ENCODE measurements at places on chromosomes 2 and 18.
A peak's percentile ranks its signal among the peaks of the same experiment; 100 is the strongest.

DNA sequence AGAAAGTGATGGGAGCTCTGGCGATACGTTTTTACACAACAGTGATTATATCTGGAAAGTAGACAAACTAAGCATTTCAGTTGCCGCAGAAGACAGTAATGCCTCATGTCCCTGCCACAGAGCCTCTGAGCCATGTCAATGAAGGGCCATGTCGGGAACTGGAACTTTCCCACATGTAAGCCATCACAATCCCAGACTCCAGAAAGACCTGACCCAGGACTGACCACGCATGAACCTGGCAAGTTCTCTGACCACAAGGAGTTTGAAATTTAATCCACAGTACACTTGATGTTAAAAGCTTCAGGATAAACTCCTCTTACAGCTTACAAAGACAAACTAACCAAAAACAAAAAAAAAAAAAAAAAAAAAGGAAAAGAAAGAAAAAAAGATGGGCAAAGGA is 267.3 kb downstream of the SLC8A1 start:
- DNase-seq, result no peak

GRCh38 chr2:220980966-220981675 is 591.0 kb downstream of the EPHA4 start:
- DNase-seq, result no peak

GRCh38 chr18:11851806-11852337 is 659 bp downstream of the CHMP1B start:
- peak; percentile 47 for DNase-seq

DNA sequence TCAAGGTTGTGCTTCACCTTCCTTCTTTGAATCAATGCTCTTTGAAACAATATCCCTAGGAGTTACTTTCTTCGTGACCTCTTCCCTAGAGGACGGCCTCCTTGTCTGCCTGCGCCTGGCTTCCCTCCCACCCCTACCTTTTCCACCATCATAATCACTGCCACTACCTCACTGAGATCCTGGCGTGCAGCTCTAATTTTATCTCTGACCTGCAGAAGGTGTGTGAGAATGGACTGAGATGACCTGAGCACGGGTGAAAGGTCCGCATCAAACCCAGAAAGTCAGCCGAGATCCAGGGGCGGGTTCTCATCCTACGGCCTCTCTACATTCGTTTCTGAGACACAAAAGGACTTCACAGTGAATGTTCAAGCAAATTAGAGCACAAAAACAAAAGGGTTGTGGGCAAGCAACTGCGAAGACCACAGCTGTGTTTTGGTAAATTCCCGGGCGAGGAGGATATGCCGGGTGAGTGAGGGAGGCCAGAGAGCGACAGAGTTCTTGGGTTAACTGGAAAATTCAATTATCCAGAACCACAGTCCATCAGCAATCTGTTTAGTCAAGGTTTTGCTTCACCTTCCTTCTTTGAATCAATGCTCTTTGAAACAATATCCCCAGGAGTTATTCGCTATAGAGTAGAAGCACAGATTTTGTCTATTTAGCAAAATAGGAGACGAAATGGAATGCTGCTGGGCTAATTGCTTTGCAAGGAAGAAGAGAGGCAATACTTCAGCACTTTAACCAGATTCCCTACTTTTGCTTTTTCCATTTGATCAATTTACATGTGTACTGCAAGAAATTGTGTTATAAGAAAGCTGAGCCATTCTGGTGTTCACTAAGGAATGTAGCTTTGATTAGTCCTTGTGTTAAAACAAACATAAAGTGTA is 212.6 kb downstream of the ACKR3 start:
- no peak for DNase-seq

- DNase-seq, result no peak
These were observed 602.9 kb downstream of the NYAP2 start for GRCh38 chr2:226002438-226002837.

DNA sequence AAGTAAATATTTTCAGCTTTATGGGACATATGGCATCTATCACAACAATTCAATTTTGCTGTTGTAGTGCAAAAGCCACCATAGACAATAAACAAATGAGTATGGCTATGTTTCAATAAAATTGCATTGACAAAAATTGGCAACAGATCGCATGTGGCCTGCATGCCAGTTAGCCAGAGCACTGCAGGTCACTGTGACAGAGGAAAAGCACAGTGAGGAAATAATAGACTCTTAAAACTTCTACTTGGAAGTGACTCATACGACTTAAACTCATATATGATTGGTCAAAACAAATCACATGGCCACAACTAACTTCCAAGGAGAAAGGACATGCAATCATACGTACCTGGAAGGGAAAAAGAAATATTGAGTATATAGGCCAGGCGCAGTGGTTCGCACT is 44.4 kb downstream of the EXOC6B start:
- no peak for DNase-seq

DNA sequence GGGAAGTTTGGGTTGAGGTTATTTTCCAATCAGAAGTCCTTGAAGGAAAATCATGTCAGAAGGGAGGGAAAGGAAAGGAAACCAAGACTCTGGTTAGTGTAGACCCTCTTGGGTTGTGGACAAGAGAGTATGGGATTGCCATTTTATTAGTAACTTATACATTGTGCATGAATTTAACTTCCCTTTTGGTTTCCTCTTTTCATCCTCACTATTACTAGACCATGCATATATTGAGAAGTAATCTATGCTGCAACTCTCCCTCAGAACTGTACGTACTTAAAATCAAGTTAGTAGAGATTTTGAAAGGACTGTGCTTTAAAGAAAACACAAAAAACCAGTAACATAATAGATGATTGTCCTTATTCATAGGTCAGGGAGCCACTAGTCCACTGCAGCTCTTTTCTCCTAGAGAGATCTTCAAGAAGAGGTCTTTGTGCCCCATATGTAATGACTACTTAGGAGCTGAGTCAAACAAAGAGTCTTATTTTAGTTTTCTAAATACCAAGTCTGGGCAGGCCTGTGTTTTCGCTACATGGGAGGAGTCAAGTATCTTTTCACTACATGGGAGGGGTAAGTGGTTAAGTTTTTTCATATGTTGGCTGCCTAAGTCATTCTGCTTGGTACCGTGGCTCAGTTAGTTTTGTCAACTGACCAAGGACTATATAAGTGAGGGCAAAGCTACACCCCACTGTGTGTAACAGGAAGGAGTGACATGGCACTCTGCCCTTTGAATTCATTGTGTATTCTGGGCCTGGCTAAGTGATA is 25.2 kb upstream of the FAM117B start:
- DNase-seq, result peak; percentile 56

DNA sequence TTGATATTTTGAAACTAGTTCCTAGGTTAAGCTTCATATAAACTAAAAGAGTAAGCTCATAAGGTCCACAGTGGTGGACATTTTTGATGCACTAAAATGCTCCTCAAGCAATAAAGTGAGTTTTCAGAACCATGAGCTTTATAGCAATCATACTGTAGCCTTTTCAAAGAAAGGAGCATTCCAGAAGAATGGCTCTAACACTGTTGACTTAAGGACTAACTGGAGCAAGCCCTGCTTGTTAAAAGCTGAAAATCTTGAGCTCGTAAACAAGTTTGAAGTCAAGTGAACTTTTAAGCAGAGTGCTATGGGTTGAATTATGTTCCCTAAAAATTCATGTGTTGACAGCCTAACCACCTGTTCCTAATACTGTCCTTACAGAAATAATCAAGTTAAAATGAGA is 38.0 kb downstream of the KYNU start:
- no peak for DNase-seq

GRCh38 chr2:230060672-230061293 is 7.9 kb downstream of the SLC16A14 start:
- no peak for DNase-seq

DNA sequence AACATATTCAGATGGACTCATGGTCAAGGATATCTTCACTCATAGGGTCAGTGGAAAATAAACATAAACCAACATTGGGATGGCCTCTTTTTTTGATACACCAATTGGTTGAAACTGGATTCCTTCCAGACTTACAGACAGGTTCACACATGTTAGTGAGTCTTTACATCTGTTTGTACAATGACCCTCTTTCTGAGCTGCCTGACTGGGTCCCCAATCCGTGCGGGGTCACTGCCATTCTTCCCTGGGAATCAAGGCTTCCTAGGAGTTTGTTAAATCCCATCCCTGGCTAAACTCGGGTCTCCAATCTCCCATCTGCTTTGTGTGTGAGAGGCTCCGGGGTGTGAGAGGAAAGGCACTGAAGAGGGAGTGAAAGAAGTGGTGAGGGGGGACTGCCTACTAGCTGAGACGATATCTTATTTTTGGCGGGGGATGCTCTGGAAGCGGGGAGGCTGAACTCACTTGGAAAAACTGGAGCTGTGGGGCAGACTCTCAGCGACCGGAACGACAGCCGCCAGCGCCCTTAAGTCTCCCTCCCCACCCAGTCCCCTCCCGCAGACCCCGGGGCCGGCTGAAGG is 487 bp downstream of the STARD6 start:
- no peak for DNase-seq

DNA sequence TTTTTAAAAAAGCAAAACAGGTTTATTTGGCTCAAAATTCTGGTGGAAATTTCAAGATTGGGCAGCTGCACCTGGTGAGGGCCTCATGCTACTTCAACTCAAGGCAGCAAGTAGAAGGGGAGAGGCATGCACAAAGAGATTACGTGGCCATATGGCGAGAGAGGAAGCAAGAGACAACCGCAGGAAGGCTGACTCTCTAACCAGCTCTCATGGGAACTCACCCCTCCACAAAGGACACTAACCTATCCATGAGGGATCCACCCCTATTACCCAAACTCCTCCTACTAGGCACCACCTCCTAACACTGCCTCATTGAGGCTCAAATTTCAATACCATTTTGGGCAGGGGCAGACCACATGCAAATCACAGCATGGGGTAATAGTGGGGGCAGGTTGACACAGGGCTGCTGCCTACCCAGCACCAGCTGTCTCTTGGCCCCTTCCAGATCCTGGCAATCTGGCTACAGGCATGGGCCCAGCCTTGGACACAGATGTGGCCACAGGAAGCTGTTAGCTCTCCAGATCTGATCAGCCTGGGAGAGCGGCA is 2.0 kb upstream of the CAPN10 start:
- DNase-seq, result peak; percentile 82

- DNase-seq, result no peak
These were observed 206.7 kb downstream of the SH3RF3 start for GRCh38 chr2:109335631-109336176.

DNA sequence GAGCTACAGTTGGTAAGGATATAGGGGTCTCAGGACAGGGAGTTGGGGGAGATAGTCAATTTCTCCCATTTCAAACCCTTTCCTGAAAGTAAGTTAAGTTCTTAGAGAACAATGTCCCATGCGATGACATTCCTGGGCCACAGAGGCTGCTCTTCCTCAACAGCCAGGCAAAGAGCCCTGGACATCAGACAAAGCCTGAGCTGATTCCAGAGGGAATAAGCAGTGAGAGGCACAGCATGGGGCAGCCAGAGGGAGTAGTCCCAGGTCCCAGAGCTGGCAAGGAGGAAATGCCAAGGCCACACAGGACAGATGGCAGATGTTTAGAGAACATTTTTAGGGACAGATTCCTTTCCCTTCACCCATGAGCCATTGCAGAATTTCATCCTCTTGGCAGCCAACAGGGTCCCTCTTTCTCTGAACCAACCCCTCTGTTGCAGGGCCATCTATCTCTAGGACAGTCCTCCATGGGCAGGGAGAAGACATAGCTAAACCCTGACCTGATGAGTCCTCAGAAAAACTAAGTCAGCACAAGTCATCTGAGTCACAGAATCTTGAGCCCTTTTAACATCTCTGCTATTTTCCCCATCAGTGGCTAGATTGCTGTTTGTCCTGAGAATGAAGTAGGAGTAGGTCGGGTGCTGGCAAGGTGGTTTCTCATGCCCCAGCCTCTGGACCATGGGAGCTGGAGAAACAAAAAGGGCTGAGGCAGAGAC is 81.6 kb upstream of the STPG4 start:
- no peak for DNase-seq

DNA sequence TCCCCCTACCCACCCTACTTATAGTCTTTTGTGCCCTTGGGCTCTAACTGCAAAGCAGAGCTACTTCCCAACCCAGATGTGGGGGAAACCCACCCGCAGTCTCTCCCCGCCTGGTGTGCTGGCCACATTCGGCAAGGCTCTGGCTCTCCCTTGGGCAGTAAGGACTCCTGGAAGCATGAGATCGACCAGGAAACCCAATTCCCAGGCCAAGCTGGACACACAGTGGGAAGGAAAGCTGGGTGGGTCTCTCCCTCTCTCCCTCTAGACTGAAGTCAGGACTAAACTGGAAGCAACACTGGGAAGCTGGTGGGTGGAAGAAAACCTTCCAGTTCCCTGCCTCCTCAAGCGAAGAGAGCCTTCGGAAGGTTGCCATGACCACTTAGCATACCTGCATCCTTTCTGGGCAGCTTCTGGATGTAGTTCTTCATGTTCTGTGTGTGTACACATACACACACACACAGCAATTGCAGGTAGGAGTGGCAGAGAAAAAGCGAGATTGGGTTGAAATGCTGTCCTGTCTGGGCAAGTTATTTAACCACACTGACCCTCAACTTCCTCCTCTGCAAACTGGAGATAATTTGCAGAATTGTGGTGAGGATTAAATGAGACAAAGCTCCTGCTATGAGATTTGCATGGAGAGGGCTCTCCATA is 33.9 kb downstream of the ZBTB7C start:
- DNase-seq, result no peak

GRCh38 chr2:11753886-11754699 is 7.7 kb downstream of the LPIN1 start:
- DNase-seq, result peak; percentile 54

- no peak for DNase-seq
These were observed 76.0 kb downstream of the RNF144A start for GRCh38 chr2:6993229-6993640.

DNA sequence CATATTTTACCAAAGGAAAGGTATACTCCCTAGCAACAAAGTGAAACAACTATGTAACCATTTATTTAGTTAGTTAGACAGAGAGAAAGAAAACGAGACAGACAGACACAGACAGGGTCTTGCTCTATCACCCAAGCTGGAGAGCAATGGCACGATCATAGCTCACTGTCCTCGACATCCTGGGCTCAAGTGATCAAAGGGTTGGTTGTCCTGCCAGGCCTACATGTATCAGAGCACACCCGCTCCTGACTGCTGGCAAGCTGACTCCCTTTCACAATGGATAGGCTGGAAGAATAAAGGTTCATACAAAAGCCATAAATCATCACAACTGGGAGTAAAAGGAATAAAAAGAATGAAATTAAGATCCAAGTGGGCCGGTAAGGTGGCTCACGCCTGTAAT is 53.5 kb downstream of the ATL2 start:
- no peak for DNase-seq

DNA sequence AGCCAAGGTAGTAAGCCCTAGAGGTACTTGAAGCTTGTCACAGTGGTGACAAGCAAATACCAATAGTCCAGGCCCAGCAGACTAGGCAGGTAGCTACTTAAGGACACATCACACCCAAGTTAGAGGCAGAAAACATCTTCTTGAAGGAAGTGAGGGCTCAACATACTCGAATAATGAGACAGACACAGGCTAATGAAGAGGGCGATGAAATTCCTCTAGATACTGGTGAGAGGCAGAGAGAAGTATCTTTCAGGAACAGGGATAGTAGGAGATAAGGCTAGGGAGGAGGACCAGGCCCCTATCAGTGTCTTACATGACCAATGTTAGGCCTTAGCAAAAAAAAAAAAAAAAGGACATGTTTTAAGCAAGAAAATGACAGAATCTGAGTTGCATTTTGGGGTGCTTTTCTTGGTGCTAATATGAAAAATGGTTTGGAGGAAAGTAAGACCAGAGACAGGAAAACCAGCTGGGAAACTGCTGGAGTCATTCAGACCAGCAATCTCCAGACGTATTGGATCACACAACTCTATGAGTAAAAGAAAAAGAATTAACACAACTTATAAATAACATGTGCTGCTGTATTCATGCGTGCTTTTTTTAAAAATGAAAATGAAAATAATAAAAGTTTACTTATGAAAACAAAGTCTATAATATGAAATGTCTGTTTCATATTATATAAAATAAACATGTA is 37.7 kb downstream of the COBLL1 start:
- DNase-seq, result no peak

Measured in GM13976 (cell line).